ENCODE measurements at places on chromosomes 11 and 22. TPM values are rescaled to one million over a fixed set of nuclear protein-coding genes. Genes with fewer than 3 reads are reported as not detected.

- DNase-seq: no peak
- H3K4me3 ChIP-seq: no peak overlapping the region
- H3K4me1 ChIP-seq: no peaks in the 10 kb centered on the region
- peaks cover 2% of the 10 kb centered on the region for H3K27me3 ChIP-seq
- H3K36me3 ChIP-seq: no peaks in the 10 kb centered on the region
- no peak overlapping the region for H3K27ac ChIP-seq
These were observed 39.9 kb downstream of the CADM1 start for GRCh38 chr11:115464269-115464668.

DNA sequence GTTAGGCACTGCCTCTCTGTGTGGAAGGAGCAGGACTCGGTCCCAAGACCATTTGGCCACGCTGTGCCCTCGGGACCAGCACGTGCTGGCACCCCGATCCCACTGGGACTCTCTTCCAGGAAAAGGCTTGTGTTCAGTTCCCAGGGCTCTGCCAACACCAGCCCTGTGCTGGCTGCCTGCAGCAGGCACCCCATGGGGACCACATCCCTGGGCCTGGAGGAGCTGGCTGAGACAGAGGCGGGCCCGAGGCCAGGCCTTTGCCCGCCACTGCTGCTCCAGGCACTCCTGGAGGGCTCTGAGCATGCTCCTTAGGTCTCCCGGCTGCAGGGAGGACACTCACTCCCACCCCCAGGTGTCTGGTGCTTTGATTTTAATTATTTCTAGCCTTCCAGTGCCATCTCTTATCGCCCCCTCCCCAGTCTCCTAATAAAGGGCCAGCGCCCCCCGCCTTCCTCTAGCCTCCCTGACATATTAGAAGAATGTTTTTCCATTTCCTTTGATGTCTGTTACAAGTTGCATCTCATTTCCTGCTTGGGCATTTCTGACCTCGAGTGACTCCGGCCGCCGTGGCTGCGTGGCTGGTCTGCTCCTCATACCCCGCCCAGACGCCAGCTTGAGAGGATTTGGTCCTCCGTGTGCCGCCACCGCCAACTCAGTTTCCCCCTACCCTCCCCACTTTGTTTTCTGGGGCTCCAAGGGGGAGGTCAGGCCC is 14.4 kb downstream of the CDKN1C start:
- H3K36me3 ChIP-seq: no peaks in the 10 kb centered on the region
- H3K4me3 ChIP-seq: no peak overlapping the region
- peaks cover 33% of the 10 kb centered on the region for H3K4me1 ChIP-seq

DNA sequence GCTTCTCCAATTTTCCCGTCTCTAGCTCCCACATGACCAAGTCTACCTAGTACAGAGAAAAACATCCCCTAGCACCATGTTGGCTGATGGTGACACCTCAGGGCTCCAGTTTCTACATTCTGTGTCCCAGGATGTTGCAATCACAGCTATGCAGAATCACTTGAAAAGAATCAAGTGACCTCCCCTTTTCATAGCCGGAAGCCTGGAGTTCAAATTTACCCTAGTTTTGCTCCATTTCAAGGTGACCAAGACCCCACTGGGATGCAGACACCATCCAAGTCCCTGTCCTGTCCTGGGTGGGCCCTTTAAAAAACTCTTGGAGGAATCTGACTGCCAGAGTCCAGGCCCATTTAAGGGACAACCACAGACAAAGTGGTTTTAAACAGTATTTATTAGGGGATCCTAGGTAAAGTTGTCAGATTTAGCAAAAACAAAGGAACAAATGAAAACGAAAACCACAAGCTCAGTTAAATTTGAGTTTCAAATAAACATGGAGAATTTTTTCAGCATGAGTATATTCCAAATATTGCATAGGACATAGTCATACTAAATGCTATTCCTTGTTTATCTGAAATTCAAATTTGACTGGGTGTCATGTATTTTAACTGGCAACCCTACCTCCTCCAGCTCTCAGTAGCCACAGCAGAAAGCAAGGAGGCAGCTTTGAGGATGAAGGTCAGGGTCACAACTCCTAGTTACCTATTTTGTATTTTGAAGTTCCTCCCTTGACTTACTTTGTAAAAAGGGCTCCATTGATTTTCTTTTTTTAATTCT is 52.4 kb downstream of the MIAT start:
- H3K4me1 ChIP-seq: peaks cover 4% of the 10 kb centered on the region
- no peaks in the 10 kb centered on the region for H3K27me3 ChIP-seq
- H3K4me3 ChIP-seq: no peak overlapping the region
- DNase-seq: no peak
- H3K27ac ChIP-seq: no peak overlapping the region

- H3K4me3 ChIP-seq: peak within 1 kb of the TSS; percentile 90
- peaks cover 9% of the 10 kb centered on the region for H3K4me1 ChIP-seq
- H3K27ac ChIP-seq: peak within 1 kb of the TSS; percentile 81
- no peaks in the 10 kb centered on the region for H3K36me3 ChIP-seq
- H3K27me3 ChIP-seq: no peaks in the 10 kb centered on the region
These were observed at the start of gene ME3 for GRCh38 chr11:86672007-86672621. Gene ME3, minus strand, starts transcription at chr11:86672616.

- no peaks in the 10 kb centered on the region for H3K27me3 ChIP-seq
- peaks cover 9% of the 10 kb centered on the region for H3K4me1 ChIP-seq
- H3K36me3 ChIP-seq: peaks cover 7% of the 10 kb centered on the region
These were observed 6.6 kb upstream of the DPF2 start for GRCh38 chr11:65327021-65327420.

GRCh38 chr22:27298332-27298731 is 503.2 kb downstream of the MN1 start:
- H3K36me3 ChIP-seq: no peaks in the 10 kb centered on the region
- no peak overlapping the region for H3K27ac ChIP-seq
- H3K27me3 ChIP-seq: peaks cover 27% of the 10 kb centered on the region
- no peak overlapping the region for H3K4me3 ChIP-seq

DNA sequence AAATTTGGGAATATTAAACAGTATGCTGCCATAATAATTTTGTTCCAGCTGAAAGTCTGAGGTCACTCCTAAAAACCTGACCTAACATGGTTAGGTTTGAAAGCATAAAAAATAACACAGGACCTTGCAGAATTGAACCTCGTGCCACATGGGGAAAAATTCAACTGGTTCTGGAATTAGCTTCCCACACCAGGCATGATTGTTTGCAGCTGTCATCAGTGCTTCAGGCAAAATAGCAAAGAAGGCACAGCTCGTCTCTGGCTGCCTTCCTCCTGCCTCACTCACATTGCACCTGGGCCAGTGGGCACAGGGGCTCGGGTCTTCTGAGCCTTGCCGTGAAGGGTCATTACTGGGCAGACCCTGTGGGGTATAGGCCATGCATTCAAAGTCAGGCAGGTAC is 153.8 kb upstream of the ARHGAP20 start:
- no peaks in the 10 kb centered on the region for H3K36me3 ChIP-seq
- no peak for DNase-seq
- peaks cover 7% of the 10 kb centered on the region for H3K4me1 ChIP-seq
- H3K27ac ChIP-seq: no peak overlapping the region

DNA sequence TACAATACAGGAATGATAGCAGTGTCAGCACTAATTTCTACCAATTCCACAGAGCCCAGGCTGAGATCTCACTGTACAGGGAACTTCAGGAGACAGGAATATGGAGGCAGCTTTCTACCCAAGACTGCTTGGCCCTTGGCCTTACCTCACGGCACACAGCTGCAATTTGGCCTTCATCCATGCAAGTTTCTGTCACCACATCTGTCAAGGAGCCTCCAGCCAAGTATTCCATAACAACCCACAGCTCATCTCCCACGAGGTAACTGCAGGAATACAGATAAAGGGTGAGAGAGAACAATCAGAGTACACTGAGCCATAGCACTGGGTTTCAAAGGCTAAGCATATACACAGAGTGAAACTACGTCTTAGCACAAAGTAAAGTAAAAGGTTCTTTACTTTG is 39.0 kb upstream of the GDPD4 start:
- H3K4me3 ChIP-seq: no peak overlapping the region
- peaks cover 24% of the 10 kb centered on the region for H3K36me3 ChIP-seq
- DNase-seq: no peak
- no peak overlapping the region for H3K27ac ChIP-seq
- no peaks in the 10 kb centered on the region for H3K27me3 ChIP-seq

- H3K27me3 ChIP-seq: peaks cover 9% of the 10 kb centered on the region
- DNase-seq: no peak
These were observed 127.7 kb downstream of the MN1 start for GRCh38 chr22:27673839-27674238.

DNA sequence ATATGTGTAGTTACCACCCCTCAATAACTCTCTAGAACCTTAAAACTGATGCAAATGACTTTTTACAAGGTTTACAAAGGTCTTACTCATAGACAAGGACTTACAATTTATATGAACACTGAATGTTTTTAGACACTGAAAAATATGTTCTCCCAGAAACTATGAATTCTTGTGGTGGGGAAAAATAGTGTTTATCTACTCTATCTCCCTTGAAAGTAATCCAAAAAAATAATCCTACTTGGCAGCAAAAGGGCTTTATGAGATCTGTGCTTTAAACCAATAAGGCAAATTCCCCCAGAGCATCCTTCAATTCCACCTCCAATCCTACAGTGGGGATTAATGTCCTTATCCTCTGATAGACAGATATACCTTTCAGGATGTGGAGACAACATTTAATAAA is 1984.1 kb upstream of the RAG2 start:
- H3K27me3 ChIP-seq: no peaks in the 10 kb centered on the region
- H3K36me3 ChIP-seq: no peaks in the 10 kb centered on the region
- no peak overlapping the region for H3K4me3 ChIP-seq
- no peak overlapping the region for H3K27ac ChIP-seq
- peak; percentile 6 for DNase-seq
- H3K4me1 ChIP-seq: no peaks in the 10 kb centered on the region

DNA sequence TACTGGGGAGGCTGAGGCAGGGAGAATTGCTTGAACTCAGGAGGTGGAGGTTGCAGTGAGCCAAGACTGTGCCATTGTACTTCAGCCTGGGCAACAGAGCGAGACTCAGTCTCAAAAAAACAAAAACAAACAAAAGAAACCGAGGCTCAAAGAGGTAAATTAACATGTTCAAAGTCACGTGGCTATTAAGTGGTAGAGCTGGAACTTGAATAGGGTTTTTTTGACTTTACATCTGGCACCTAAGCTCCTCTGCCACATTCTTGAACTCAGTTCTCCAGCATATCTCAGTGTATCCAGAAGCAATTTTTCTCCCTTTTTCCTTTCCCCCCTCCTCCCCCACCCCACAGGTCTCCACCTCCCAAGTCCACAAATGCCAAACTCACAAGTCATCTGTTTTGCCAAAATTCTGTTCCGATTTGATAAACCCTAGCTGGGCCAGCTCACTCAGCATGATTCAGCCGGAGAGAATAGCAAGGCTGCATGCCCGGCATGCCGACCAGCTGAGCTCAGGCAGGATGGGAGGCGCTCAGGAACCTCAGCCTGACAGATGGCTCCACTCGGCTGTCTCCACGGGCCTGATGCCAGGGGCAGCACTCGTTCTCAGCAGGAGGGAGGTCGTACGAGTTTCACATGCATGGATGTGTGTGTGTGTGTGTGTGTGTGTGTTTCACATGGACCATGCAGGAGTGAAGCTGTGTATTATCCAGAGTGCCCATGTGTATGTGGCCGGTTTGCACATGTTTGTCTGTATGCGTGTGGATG is 63.2 kb upstream of the RRAS2 start:
- no peaks in the 10 kb centered on the region for H3K36me3 ChIP-seq
- H3K27me3 ChIP-seq: no peaks in the 10 kb centered on the region
- peaks cover 32% of the 10 kb centered on the region for H3K4me1 ChIP-seq
- peak overlapping the region; percentile 77 for H3K27ac ChIP-seq

- peak overlapping the region; percentile 69 for H3K27ac ChIP-seq
- no peaks in the 10 kb centered on the region for H3K36me3 ChIP-seq
- DNase-seq: peak; percentile 78
- H3K4me3 ChIP-seq: no peak overlapping the region
These were observed 941.0 kb upstream of the CHORDC1 start for GRCh38 chr11:91163619-91164451.

DNA sequence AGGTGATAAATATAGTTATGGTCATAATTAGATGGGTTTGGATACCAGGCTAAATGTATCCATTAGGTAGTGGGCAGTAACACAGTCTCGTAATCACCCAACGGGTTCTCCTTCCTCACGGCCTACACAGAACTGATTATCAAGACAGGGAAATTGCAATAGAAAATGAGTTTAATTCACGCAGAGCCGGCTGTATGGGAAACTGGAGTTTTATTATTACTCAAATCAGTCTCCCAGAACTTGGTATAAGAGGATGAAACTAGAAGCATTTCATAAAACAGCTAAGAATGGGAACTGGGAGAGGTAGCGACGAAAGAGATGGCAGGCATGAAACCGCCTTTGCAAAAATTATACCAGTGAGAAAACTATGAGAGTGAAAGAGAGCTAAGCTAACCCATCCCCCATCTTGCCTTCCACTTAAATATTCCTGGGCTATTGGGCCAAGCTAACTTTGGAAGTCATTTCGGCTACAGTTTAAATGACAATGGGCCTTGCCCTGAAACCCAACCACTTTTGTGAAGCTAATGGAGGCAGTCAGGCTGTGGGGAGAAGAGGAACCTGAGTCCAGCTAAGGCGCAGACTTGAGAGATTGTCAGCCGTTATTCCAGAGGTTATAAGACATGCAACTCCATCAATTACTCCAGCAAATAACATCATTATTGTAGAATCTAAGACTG is 29.6 kb downstream of the CTSC start:
- H3K4me3 ChIP-seq: no peak overlapping the region
- H3K27ac ChIP-seq: no peak overlapping the region
- no peak for DNase-seq
- H3K27me3 ChIP-seq: no peaks in the 10 kb centered on the region
- no peaks in the 10 kb centered on the region for H3K36me3 ChIP-seq
- no peaks in the 10 kb centered on the region for H3K4me1 ChIP-seq

DNA sequence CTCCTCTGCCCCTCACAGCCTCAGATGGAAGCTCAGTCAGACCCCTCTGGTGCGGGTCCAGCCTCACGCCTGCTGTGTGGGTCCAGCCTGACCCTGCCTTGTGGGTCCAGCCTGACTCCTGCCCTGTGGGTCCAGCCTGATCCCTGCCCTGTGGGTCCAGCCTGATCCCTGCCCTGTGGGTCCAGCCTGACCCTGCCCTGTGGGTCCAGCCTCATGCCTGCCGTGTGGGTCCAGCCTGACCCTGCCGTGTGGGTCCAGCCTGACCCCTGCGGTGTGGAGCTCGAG is 445.3 kb downstream of the BRD1 start:
- H3K36me3 ChIP-seq: no peaks in the 10 kb centered on the region
- DNase-seq: no peak
- H3K4me1 ChIP-seq: no peaks in the 10 kb centered on the region
- H3K27me3 ChIP-seq: peaks cover 11% of the 10 kb centered on the region
- H3K4me3 ChIP-seq: no peak overlapping the region
- no peak overlapping the region for H3K27ac ChIP-seq

GRCh38 chr22:46738647-46739093 is 618 bp upstream of the CERK start:
- H3K36me3 ChIP-seq: peaks cover 4% of the 10 kb centered on the region
- peak; percentile 51 for DNase-seq
- peak overlapping the region; percentile 56 for H3K4me3 ChIP-seq
- no peaks in the 10 kb centered on the region for H3K27me3 ChIP-seq

Gene NXPE1
- total RNA-seq: not detected

Gene LAYN
- 9.8 TPM for total RNA-seq

Gene MEI1
- total RNA-seq: 0.62 TPM

Gene KRTAP5-11
- not detected for total RNA-seq

Gene EXT2
- 61.9 TPM for total RNA-seq

Data from muscle of leg (tissue), 16 donors.